Renal cortex interstitium (tissue), 15 donors: ENCODE measurements at places on chromosomes 6 and 20. TPM values are rescaled to one million over a fixed set of nuclear protein-coding genes. Genes with fewer than 3 reads are reported as not detected.

DNA sequence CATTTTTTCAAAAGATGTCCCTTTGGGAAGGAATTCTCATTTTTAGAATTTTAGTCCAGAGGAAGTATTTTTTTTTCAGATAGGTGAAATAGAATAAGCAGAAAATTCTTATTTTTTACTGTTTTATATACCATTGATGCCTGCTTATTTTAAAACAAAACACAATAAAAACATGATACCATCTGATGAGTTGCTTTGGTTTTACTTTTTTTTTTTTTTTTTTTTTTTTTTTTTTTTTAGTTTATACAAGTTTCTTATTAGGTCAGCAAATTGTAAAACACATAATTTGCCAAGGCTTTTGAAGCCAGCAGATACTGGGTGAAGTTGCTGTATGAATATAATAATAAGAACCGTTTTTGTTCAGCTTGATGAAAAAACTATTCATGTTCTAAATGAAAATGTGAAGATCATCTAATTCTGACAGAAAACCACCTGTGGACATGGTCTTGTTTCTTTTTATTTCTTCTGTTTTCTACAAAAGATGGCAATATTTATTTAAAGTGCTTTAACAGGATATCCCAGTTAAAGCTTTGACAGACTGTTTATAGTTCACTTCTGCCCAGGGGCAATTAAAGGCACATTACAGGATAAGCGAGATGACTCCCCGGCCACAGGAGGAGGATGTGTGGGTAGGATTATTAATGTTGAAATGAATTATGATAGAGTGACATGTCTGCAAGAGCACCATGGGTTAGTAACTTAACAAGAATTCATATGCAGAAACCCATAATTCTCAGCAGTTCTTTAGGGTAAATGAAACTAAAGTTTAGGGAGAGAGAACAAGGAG lies 31.1 kb downstream of the MYB start:
- no peak for DNase-seq

DNA sequence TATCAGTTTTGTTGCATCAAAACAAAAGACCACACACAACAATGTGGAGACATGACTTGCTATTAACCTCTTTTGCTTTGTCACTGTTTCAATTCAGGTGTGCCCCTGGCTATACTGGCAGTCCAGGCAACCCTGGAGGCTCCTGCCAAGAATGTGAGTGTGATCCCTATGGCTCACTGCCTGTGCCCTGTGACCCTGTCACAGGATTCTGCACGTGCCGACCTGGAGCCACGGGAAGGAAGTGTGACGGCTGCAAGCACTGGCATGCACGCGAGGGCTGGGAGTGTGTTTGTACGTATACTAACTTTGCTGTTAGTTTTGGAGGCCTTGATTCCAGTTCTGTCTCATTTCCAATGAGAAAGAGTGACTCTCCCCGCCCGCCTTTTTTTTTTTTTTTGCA lies 356.9 kb downstream of the ARHGAP18 start:
- DNase-seq = no peak

FBXO30 gene
- 12.1 TPM for polyA plus RNA-seq

DNA sequence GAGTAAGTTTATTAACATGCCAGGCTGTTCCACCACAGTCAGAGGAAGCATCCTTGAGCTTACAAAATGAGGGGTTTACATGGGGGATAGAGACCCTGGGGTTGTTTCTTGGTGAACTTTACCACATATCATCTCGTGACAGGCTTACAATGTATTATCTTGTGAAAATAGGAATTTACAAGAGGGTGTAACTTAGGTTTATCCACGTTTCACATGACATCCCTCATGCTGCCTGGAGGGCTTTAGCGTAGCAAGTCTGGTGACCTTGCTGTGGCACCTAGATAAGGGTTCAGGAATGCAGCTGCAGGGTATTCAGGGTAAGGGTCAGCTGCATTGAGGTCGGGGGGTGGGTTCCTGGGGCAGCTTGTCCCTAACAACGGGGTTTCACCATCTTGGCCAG lies 154.6 kb upstream of the ARG1 start:
- DNase-seq = no peak

DNA sequence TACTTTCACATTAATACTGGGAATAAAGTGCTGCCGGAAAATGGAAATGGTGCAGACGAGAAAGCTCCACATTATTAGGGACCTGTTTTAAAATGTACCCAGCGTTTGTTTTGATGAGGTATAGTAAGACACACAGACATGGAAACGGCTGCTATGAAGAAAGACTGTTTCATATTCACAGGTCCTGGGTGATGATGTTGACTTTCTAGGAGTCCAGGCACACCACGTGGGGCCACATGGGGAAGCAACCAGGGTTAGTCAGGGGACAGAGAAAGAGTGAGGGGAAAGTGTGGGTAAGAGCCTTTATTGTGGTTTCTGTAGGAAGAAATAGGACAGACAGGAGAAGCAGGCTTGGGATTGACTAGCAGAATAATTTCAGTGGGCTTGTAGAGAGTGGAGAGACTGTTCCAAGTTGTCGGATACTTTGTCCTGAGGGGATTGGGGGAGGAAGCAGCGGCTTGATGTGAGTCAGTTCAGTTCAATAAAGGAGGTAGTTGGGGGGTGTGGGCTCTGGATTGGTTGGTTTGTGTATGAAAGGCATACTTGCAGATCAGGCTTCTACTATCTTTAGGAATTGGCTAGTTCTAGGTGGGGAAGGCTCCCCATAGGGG lies 112.0 kb upstream of the MCHR2 start:
- DNase-seq = no peak

DNA sequence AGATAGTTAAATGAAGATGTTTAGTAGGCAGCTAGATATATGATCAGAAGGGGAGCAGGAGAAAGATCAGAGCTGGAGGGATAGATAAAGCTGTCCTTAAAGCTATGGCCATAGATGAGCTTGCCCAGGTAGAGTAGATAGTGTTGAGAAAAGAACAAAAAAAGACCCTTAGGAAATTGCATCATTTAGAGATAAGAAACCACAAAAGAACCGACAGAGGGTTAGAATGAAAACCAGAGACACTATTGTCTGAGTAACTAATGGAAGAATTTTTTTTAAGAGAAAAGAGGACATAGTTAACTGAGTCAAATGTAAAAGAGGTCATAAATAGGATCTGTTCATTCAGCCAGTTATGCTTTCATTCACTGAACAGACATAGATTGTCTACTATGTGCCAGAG lies 101.8 kb downstream of the TNFAIP3 start:
- DNase-seq = no peak

GRCh38 chr6:57183336-57183735 lies 11.2 kb downstream of the BAG2 start:
- DNase-seq = no peak

DNA sequence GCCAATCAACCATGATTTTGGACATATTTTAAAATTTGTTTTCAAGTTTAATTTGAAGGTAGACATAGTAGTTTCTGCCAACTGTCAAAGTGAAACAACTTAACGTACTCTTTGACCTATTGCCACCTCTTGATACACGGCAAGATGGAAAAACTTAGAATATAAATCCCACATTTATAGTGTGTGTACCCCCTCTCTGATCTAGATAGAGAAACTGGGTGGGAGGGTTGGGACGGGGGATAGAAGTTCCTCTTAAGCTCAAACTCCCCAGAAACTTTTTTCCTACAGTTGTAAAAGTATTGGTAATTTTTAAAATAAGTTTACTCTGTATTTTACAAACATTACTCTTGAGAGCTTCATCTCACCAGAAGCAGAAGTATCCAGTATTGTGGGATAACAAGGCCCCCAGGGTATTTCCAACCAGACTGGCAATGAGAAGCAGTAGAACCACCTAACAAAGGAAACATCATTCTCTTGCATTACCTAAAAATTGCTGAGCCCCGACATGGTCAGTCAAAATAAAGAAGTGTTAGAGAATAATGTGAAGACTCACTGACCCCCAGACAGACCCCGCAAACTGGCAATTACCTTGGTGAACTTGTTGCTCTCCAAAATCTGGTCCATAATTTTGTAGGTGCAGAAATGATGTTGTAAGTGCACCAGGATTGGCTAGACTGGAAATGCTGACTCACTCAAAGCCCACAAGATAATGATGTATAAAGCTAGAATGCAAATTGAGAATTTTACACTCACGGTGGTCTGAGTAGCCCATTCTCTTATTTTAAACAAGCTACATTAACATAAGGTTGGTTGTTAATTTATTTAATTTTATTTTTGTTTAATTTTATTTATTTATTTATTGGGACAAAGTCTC lies 74.7 kb upstream of the TNFAIP3 start:
- DNase-seq = no peak
